ENCODE measurements at places on chromosomes 5 and 9. TPM values are rescaled to one million over a fixed set of nuclear protein-coding genes. Genes with fewer than 3 reads are reported as not detected.

DNA sequence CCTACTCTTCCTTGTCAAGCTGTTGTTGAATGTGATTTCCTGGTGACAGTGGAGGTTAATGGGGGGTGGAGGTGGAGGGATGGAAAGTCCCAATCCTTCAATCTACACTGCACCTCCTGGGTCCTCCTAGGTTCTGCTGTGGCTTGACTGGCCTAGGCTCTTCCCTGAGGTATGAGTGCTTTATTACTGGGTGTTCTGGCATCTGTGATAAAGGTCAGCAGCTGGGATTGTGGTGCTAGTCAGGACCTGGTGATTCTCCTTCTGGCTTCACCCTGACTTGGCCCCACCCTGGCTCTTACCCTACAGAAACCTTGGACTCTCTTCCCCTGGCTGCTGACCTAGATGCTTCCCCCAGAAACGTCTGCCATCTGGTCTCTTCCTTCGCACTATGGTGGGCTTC, 194.3 kb downstream of the ARHGEF28 start:
- DNase-seq = no peak

DNA sequence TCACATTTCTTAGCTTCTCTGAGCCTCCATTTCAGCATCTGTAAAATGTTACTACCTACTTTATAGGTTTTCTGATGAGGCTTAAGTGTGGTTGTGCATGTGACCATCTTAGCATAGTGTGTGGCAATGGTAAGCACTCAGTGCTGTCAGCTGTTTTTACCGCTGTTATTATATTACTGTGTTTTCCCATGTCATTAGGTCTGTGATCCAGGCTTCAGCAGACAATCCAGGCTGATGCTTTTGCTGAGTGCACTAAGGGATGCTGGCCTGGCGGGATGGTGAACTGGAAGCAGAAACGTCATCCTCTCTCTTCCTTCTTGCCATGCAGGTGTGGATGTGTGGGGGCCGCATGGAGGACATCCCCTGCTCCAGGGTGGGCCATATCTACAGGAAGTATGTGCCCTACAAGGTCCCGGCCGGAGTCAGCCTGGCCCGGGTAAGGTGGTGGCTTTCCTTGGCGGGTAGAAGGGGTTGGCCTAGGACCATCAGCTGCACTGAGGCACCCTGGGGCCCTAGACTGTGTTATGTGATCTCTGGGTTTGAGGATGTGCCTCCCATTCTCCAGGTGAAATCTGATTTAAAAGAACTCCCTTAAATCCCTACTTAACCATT, 41.9 kb upstream of the SAP30L start:
- no peak for DNase-seq

DNA sequence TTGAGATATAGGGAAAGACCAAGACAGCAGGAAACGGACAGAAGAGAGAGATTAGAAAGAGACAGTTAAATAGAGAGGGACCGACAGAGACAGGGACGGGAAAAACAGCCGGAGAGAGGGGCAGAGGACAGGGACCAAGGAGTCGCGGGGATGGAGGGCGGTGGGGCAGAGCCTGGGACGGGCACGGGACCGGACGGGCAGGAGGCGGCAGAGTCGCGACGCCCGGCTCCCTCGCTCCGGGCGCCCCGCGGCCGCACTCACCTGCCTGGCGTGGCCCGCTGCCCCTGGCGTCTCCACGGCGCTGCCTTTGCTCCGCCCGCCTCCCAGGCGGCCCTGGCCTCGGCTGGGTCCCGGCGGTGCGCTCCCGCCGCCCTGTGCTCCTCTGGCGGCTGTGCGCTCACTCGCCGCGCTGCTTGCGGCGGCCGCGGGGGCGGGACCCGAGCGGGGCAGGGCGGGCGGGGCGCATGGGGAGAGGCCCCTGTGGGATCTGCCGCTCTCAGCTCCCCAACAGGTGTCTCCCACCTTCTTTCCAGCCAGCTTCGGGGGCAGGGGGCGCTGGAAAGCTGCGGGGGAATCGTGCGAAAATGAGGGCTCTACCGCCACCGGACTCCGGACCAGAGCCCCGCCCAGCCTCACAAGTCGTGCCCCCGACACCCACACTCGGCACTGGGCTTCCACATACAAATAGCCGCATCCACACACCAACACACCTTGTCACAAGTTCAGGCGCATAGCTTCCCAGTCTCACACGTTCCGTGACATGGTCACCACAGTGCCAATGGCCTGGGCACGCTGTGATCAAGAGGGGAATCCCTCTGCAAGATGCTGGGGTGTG, at the start of gene ARID3C:
TSS of gene ARID3C (minus strand) at position 411 of the 835 bp plus-strand sequence. CDS start 1,052 bp downstream, outside the sequence.
- DNase-seq = no peak

DNA sequence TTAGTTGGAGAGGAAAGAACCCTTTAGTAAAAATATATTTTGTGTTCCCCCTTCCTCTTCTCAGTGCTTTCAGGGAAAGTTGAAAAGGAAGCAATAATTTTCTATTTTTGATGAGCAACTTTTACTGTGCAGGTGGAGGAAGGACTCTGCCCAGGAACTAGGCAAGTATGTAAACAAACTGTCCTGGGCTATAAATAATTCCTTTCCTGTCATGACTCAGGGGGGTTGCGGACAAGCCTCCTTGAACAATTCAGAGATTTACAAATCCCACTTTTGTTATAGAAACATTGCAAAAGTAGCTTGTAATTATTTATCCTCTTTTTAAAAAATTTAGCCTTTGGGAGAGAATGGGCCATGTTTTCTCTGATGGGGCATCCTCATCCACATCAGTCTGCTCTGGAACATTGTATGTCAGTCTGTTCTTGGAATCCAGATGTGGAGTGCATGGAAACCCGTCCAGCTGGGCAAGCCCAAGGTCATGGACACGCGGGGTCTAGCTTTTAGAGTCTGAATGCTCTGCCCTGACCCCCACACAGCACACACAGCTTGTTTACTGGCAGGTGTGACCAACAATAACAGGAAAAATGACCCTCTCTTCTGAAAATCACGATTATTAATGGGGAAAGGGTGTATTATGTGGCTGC, 127.6 kb downstream of the GADD45G start:
- DNase-seq = no peak

GRCh38 chr5:53482717-53483638, 2.5 kb downstream of the FST start:
- no peak for DNase-seq

GRCh38 chr9:10173561-10173960, 439.2 kb downstream of the PTPRD start:
- no peak for DNase-seq

GRCh38 chr9:28207657-28208056, 634.4 kb upstream of the C9orf72 start:
- DNase-seq = no peak

DNA sequence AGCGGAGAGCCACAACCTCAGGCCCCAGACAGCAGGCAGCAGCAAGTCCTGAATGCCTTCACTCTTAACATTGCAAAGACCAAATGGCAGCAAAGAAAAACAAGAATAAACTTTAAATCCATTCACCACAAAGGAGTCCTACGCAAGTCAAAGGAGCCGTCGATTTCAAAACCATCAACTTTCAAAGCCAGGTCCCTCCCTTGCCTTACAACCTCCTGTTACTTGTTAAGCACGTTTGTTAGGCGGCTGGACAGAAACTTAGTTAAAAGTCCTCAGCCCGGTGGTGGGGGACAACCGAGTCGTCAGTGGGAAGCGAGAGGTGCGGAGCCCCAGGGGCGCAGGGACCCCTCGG, 938 bp downstream of the LPAR1 start:
- DNase-seq = no peak

GRCh38 chr5:172545291-172545801, 91.0 kb upstream of the SH3PXD2B start:
- no peak for DNase-seq

The TSLP gene
- 0.07 TPM for total RNA-seq

The CPEB4 gene
- 17.5 TPM for total RNA-seq

The ARHGEF37 gene
- 2.7 TPM for total RNA-seq
